AG04449 (cell line): ENCODE measurements at places on chromosomes 5 and 9.

DNA sequence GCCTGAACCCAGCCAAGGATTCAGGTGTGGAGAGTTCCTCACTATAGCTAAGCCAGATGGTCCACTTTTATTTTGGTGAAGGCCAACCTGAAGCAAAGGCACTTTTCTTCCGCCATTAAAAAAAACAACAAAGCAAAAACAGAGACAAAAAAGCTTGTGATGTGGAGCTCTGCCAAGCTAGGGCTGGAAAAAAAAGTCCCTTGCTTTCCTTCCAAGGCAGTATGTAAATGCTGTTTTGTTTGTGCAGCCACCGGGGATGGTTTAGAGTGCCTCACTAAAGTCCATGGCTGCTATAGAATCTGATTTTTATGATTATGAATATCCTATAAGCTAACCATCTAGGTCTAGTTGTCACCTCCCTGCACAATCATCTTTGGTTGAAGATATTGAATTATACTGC lies 14.9 kb downstream of the MEGF10 start:
- no peak for DNase-seq

GRCh38 chr9:90064971-90065370 lies 460.2 kb downstream of the GADD45G start:
- DNase-seq, result no peak

DNA sequence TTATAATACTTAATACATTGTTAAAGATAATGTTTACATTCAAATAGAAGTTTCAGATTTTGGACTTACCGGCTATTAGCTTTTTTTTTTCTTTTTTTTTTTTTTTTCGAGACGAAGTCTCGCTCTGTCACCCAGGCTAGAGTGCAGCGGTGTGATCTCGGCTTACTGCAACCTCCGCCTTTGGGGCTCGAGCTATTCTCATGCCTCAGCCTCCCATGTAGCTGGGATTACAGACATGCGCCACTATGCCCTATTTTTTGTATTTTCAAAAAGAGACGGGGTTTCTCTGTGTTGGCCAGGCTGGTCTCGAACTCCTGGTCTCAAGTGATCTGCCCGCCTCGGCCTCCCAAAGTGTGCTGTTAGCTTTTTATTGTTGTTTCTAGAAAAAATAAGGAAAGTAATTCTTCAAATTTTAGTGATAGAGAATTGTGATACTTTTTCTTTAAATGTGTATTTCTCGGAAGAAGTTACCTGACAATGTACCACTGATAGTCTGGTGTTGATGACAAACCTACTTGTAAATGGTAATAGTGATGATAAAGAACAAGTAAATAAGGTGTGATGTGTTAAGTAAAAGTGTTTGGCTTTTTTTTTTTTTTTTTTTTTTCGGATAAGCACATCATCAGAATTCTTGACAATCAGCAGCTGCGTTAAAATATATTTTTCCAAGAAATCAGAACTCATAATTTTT lies 2.7 kb downstream of the CDC42SE2 start:
- DNase-seq, result no peak

- DNase-seq, result no peak
These were observed 36.5 kb upstream of the LRRC14B start for GRCh38 chr5:154826-155225.

DNA sequence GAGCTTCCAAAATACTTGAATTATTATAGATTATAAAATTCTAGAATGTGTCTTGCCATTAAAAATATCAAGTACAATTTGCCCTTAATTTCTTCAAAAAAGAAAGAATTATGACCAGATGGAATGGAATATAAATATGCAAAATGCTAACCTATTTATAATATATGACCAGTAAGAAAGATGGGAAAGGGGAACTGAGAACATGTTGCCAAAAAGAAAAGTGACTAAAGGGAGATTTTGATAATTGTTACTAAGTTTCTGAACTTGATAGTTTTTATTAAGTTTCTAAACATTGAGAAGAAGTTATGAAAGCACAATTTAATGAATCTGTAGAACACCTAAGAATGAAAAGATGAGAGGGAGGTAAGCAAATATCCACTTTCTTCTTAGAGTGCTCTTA lies 188.4 kb upstream of the NR4A3 start:
- no peak for DNase-seq

GRCh38 chr5:78550891-78551290 lies 97.7 kb downstream of the LHFPL2 start:
- no peak for DNase-seq

- no peak for DNase-seq
These were observed 116.0 kb downstream of the AUH start for GRCh38 chr9:91245431-91246313.

- no peak for DNase-seq
These were observed 24.5 kb downstream of the CCDC125 start for GRCh38 chr5:69308046-69308553.

DNA sequence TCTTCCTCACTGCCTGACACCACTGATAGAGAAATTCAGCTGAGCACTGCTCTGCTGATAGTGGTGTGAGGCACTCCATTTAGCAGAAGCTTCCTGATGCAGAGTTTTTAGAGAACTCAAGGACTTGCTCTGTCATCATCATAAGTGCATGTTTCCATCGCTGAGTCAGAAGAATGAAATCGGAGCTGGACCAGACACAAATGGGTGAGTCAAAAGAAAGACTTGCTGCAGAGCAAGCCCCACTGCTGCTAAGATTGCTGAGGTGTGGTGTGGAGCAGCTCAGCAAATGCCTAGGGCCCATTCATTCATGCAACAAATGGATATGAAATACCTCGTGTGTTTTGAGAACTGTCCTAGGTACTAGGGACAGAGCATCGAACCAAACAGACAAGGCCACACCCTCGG lies 410.2 kb upstream of the SLC30A5 start:
- DNase-seq, result peak; percentile 96

- no peak for DNase-seq
These were observed 69.7 kb upstream of the NEURL1B start for GRCh38 chr5:172571413-172571812.

- DNase-seq, result no peak
These were observed 170.6 kb upstream of the HAPLN1 start for GRCh38 chr5:83891261-83891660.

- DNase-seq, result no peak
These were observed 67.2 kb upstream of the TRIO start for GRCh38 chr5:14075937-14076336.

DNA sequence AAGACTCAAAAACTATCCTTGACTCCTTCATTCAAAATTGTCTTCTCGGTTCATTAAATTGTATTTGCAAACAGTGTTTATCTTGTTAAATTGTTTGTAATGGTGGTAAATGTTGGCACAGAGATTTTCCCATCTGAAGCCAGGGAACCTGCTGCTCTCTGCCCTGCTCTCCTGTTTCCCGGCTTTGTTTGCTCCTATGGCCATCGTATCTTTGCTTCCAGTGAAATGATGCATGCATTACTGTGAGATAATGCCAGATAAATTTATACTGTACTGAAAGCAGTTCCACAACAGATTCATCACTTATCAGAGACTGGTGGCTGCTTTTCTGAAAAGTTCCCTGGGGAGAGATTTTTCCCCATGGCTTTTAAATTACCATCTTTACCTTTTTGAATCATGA lies 81.4 kb downstream of the CD180 start:
- DNase-seq, result no peak

DNA sequence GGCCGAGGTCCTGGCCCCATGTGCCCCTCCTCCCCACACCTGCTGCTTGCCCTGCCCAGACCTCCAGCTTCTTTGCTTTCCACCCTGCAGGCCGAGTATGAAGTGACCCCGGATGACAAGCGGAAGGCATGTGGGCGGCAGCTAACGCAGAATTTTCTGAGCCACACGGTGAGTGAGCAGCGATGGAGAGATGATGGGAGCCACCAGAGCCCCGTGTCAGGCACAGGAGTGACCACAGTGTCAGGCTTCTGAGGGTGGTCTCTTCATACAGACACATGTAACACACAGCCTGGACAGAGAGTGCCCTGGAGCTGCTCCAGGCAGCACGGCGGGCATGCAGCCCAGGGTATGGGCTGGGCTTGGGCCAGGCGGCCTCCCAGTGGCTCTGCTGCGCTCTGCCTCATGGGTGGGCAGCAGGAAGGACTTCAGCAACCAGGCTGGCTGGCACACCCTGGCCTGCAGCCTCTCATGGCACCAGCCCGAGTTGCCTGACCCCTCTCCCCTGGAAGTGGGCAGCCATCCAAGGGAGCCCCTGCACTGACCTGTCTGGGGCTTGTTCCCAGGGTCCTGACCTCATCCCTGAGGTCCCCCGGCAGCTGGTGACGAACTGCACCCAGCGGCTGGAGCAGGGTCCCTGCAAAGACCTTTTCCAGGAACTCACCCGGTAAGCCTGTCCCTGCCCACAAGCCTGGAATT lies 5.8 kb downstream of the GRK6 start:
- no peak for DNase-seq

DNA sequence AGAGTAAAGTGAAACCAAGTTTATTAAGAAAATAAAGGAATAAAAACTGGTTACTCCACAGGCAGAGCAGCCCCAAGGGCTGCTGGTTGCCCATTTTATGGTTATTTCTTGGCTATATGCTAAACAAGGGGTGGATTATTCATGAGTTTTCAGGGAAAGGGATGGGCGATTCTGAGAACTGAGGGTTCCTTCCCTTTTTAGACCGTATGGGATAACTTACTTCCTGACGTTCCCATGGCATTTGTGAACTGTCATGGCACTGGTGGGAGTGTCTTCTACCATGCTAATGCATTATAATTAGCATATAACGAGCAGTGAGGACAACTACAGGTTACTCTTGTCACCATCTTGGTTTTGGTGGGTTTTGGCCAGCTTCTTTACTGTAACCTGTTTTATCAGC lies 323.9 kb upstream of the PTGER4 start:
- DNase-seq, result no peak

DNA sequence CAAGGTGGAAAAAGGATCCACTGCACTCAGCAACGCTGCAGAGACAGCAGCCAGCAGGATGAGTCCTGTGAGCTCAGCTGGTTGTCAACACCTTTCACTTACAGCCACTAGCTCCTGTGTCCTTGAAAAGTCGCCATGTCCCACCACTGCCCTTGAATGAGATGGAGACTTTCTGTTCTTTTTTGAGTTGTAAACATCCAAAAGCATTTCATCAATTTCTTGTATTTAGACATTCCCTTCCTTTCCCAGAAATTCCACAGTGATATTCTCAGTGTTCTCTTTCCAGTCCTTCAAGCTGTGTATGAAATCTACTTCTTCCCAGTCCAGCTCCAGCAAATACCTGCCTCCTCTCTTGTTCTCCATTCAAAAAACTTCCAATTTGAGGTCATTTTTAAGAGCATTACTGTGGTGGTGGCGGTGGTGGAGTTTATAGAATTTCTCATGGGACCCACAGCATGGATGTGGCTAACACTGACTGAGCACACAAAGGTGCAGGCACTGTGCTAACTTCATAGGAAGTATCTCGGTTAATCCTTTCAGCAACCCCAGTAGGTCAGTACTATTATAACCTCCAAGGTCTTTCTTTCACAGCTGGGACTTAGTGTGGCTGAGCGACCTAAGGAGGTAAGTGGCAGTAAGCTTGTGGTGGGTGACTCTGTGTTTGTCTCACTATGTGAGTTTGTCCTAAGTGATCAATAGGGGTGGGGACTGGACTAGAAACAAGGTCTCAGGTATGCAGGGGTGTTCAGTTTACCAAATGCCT lies 15.0 kb upstream of the GPX3 start:
- no peak for DNase-seq

DNA sequence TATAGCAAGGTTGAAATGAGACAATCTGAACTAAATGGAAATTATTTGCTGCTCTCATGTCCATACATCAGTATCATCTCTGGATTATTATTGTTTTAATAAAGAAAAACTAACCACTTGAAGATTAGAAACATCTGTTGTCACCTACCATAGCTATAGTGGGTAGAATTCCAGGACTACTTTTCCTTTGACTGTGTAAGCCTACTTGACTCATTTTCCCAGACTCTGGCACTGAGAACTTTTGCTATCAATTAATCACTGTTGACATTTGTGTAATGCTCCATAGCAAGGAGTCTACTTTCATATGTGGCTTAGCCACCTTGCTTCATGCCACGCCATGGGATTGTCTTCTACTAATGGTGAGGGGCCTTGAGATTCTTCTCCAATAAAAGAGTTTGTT lies 59.9 kb upstream of the ARRDC3 start:
- peak; percentile 33 for DNase-seq

DNA sequence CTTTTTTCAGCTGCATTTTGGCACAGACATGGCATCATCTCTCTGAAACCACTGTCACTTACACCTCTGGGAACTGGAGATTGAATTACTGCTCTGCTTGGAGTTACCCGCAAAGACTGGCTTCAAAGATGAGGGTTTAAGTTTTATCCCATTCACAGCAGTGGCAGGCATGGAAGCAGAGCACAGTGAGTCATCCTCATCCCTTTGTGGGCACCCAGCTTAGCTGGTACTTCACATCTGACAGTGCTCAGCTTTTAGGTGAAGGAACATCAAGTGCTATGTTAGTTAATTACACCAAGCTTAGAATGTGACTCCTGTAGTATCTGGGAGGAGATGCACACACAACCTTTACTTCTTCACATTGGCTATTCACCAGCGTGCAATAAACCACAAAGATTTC lies 24.8 kb upstream of the ALDH1A1 start:
- DNase-seq, result no peak

GRCh38 chr5:179901462-179901861 lies 6.2 kb downstream of the TBC1D9B start:
- no peak for DNase-seq

- no peak for DNase-seq
These were observed 2.7 kb upstream of the PURA start for GRCh38 chr5:140111011-140111858.

DNA sequence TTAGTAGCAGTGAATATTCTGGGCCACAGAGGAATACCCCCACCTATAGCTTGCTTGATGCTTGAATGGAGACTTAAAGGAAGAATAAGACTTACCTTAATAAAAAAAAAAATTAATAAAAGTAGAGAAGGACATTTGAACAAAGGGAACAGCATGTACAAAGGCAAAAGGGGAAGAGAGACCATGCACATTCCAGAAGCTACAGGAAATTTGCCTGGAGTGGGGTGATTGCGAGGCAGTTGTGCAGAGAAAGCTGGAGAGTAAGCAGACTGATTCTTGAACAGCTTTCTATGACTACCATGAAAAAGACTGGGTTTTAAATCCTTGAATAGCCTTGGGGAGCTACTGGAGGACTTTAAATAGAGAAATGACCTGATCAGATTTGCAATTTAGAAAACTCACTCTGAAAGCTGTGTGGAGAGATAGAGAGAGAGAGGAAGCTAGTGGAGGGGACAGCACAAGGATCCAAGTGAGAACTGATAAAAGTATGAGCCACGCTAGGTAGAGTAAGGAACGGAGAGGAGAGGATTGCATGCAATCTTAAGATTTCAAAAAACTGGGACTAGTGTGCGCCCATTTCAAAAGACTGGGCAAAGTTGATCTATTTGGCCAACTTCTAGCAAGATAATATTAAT lies 12.5 kb upstream of the SSBP2 start:
- DNase-seq, result no peak

DNA sequence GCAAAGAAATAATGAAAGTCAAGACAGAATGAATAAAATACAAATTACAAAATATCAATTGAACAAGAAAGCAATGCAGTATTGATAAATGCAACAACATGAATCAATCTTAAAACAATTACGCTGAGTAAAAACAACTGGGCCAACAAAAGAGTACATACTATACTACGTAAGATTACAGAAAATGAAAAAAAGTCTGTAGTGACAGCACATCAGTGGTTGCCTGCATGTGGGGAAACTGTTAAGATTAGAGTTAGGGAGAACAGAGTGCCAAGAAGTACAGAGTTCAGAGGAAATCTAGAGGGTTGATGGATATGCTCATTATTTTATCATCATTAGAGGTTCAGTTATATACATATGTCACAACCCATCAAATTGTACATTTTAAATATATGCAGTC lies 706.6 kb upstream of the ACO1 start:
- no peak for DNase-seq
